ENCODE measurements at places on chromosomes 12 and 14. TPM values are rescaled to one million over a fixed set of nuclear protein-coding genes. Genes with fewer than 3 reads are reported as not detected.

DNA sequence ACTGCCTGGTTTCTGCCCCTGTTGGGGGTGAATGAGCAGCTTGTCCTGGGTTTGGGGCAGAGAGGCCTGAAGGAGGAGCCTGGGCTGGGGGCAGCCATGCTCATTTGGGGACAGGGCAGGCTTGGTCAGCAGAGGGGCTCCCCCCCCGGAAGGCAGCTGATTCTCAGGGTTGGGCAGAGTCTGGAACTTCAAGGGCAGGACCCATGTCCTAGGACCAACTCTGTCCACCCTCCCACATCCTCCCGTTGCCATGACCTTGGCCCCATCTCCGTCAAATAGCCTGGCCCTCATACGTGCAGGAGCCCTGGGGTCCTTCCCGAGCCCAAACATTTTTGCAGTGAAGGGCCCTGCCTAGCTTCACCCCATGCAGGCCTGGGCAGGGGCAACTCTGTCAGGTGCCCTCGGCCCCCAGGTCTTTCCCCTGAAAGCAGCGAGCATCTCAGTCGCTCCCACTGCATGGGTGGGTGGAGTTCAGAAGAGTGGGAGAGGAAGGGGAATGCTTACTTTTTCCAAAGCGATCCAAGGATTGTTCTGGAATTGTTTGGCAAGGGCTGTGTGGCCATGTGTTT is 32.6 kb downstream of the TNFAIP2 start:
- DNase-seq = no peak

DNA sequence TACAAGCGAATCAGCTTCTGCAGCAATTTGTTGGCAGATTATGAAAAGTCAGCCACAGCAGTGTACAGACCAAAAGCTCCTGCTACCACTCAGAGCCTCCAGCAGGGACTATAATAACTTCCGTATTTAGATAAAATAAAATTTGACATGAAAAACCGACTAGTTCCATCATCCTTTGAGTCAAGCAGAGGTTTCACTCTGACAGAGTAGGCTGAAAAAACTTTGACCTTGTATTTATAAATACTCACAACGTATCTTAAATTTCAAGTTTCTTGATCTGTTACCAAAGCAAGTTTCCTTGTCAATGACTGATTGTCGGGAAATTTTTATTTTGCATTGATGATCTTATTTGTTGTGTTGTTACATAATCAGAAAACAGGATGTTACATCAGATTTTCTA is 283.4 kb downstream of the DAD1 start:
- no peak for DNase-seq

DNA sequence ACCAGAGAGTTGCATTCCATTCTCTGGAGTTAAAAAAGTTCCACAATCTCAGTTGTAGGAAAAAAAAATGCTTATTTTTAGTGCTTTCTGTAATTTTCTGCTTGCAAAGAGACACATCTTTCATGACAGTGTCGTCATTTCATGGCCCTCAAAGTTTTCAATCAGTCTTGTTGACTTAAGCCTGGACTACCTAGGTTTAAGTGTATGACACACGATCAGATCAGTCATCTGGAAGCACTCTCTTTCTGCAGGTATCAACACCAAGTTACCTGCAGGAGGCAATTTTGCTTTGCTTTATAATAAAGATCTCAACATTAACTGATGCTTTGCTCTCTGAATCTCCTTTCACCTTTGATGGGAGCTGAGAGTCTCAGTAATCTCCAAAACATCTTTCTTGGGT is 251.6 kb downstream of the BCAT1 start:
- no peak for DNase-seq

DNA sequence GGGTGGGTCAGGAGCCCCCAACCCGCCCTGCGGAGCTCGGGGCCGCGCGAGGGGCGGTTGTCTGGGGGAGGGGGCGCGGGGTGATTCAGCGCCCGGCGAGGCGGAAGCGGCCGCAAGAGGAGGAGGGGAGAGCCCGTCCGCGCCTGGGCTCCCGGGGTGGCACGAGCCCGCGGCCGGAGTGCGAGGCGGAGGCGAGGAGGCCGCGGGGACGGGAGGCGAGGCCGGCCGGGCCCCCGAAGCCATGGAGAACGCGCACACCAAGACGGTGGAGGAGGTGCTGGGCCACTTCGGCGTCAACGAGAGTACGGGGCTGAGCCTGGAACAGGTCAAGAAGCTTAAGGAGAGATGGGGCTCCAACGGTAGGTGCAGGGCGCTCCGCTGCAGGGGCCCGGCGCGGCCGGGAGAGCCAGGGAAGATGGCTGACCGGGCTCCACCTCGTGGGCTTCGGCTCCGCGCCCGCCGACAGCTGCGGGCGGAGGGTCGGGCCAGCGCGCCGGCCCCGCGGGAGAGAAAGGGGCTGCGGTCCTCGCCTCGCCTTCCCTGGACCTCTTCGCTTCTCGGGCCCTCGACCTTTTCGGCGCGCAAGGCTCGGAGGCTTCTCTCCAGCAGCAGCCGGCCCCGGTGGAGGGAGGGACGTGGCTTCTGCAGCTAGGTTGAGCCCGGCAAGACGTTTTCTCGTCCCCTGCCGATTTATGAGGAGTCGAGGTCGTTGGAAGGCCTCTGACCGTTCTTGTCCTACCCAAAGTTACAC is 677 bp downstream of the ATP2A2 start:
- peak; percentile 85 for DNase-seq

DNA sequence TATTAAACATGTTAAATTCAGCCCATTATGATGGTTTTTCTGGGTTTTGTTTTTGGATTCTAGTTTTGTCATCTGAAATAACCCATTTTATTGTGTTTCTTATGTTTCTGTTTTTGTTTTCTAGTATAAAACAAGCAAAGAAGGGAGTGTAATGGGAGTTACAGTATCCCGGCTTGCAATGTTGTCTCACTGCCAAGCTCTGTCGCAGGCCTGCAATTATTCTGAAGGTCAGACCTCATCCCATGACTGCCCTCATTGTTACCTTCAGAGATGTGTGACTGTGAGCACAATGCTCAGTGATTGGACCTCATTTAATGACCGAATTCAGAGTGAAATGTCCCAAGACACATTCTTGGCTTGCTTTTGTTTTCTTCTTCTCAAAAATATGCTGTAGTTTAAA is 73.0 kb upstream of the ATF1 start:
- no peak for DNase-seq

DNA sequence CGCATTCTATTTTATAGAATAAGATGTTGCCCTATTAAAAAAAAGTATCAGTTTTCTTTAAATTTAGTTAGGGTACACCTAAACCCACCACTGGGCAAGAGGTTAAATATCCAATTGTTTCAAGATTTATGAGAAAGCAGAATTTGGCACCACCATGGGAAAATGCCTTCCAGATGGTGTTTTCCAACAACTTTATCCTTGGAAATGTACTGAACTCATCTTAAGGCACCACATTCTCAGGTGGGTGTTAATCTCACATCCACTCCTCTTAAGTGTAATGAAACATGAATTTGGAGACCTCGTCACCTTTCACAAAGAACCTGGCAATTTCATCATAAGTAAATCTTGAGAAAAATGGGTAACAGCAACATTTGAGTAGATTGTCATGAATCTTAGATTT is 13.1 kb downstream of the CBX5 start:
- DNase-seq = no peak

- DNase-seq = no peak
Observed at GRCh38 chr14:104284107-104284592, 145.8 kb downstream of the KIF26A start.

- no peak for DNase-seq
Observed at GRCh38 chr12:80877721-80878265, 59.9 kb downstream of the LIN7A start.

- DNase-seq = no peak
Observed at GRCh38 chr14:73283608-73284379, 46.5 kb downstream of the PAPLN start.

DNA sequence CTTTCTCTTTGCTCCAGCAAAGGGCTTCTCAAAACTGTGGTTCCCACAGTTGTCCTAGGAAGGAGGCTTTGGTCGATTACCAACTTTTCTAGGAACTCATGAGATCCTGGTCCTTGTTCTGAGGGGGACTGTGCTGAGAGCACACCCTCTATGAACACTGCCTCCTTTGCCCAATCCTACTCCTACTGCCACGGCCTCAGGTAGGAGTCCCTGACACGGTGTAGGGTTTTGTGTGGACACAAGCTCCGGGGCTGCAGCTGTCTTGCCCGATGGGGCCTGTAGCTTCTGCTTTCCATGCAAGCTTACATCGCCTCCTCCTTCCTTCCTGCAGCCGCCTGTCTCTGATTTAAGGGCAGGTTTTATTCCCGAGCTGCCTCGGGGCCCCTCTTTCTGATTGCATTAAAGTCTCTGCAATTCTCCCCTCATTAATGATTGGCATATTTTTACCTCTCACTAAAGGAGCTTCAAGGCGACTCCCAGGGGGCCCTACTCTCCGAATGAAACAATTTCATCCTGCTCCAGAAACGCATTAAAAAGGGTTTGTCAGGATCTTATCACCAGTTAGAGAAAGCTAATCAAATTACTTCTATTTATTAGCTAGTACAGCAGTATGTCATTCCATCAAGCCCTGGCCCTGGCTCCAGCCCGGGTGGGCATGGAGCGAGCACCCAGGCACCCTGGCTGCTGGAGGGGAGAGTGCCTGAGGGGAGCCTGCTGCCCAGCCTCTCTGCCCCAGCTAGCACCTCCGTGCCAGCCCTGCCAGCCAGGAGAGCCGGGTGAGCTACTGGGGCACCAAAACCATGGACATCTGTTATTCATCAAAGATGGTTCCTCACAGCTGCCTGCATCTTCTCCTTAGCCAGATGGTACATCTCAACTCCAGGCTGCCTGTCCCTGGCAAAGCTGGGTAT is 38.0 kb upstream of the ESRRB start:
- no peak for DNase-seq

- DNase-seq = no peak
Observed at GRCh38 chr12:1435456-1435855, 158.9 kb downstream of the FBXL14 start.

DNA sequence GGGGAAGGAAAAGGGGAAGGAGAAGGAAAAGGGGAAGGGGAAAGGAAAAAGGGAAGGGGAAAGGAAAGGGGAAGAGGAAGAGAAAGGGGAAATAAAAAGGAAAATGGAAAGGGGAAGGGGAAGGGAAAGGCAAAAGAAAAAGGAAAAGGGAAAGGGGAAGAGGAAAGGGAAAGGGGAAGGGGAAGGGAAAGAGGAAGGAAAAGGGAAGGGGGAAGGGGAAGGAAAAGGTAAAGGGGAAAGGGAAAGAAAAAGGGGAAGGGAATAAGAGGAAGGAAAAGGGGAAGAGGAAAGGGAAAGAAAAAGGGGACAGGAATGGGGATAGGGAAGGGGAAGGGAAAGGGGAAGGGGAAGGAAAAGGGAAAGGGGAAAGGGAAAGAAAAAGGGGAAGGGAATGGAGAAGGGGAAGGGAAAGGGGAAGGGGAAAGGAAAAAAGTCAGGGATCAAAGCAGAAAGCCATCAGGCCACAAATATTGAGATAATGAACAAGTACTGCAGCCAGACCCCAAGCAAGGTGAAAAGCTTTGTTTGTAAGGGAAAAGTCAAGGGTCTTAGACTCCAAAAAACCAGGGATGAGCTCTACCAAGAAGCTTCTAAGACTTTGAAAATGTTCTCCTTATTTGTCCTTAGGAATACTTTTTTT is 20.0 kb downstream of the DICER1 start:
- DNase-seq = no peak

DNA sequence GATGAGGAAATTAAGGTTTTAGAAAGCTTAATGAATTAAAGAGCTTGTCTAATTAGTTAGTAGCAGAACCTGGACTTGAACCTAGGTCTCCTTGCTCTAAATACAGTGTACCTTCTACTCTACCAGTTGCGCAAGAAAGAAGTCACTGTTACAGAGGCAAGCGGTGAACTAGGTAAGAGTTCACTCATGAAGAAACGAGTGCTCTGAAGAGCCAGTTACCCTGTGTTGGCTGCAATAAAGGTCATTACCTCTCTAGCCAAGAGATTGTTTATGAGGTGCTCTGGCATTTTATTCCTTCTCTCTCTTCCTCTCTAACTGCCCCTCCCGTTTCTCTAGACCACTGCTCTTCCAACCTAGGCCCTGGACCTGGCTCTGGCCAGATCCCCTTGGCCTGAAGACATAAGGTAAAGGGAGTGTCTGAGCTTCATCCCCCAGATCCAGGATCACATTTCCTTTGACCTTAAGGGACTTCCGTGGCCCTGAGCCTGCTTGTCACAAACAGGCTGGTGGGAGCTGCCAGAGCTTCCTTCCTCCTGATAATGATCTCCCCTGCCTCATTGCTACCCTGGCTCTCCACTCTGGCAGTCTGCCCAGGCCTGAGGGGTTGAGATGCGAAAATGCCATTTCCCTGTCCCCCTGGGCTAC is 1.9 kb downstream of the RNASE7 start:
- no peak for DNase-seq

DNA sequence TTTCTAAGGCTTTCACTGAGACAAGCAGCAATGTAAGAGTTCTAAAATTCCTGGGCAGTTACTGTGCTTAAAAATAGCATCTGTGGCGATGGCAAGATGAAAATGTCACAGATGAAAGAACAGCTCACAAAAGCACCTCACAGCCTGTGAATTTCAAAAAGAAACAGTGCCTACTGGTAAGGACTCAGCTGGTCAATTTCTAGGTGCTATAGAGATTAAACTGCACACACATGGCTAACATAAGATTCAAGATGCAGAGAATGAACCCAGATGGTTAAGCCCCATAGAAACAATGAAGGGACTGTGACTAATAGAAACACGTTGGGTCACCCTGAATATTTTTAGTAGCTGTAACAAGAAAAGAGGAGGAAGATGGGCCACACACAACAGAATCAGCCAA is 12.0 kb upstream of the IL26 start:
- DNase-seq = no peak

DNA sequence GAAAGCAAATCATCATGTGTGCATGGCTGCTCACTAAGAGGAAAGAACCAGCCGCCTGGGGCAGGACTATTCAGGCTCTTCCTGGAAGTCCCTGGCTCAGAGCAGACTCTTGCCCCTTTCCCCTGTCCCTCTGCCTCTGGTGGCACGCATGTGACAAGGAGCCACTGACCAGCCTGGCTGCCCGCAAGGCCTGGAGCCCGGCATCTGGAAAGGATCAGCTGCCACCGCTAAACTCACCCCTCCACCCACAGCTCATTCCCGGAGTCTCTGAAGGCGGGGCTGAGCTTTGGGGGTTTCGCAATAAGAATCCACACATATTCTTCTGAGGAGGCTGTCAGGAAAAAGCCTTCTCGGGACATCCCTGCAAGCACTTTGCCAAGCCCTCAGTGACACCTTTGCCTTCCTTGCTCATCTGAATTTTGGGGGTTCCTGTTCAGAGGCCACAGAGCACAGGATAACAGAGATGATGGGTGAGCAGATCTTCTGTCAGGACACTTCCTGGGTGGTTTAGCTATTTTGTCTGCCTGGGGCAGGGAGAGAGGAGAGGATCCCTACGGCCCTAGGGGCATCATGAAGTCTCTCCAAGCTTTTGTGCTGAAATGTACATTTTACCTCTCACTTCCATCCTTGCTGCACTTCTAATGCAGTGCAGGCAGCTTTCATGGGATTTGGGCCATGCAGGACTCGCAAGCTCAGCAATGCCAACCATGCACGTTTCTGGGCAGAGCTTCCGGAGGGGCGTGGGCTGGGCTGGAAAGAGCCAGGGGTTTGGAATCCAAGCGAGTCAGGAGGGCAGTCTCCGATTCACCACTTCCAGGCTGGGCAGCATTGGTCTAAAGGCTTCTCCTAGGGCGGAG is 124.8 kb upstream of the MAP1LC3B2 start:
- DNase-seq = peak; percentile 94

- DNase-seq = no peak
Observed at GRCh38 chr12:121808623-121809022, 4.8 kb downstream of the SETD1B start.

MDGA2 gene
- 0.19 TPM for total RNA-seq

EPYC gene
- total RNA-seq = not detected

KRT72 gene
- not detected for total RNA-seq

ERC1 gene
- 79.5 TPM for total RNA-seq

DPY19L2 gene
- total RNA-seq = 13.9 TPM

FBXO34 gene
- total RNA-seq = 16.4 TPM

CINP gene
- 30.7 TPM for total RNA-seq

LAG3 gene
- 1.1 TPM for total RNA-seq

DGLUCY gene
- total RNA-seq = 20.4 TPM

P2RX7 gene
- 0.08 TPM for total RNA-seq

IL26 gene
- total RNA-seq = 0.34 TPM
